ENCODE measurements at places on chromosomes 5 and 9.

DNA sequence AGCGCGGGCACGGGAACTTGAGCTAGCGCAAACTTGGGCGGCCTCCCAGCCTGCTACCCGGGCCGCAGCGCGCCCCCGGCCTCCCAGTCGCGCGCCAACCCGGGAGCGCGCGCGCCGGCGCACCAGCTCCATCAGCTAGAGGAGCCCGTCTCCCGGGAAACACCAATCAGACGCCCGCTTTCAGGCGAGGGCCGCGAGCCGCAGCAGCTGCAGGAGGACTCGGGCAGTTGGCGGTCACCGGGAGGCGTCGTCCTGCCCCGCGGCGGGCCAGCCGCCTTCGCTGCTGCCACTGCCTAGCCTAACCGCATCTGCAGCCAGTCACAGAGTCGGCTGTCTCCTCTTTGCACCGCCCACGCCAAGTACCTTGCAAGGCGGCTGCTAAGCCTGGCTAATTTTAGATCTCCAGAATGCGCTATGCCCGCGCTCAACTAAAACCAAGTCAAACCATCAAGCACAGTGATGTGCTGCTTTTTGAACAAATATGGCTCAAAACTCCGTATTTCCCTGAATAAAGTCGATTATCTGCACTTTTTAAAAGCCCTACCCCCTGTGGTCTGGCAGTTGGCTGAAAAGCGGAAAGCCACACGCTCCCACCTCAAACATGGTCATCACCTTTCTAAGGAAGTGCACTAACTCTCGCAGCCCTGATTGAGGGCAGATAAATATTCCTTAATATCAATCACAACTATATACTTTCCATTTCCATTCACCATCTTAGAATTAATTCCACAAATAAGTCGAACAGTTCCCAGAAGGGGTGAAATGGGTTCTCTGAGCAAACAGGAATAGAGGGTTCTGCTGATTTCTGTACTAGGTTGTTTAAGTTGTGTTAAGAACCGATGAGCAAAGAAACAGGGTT lies 221.8 kb downstream of the MEF2C start:
- peak; percentile 69 for DNase-seq

DNA sequence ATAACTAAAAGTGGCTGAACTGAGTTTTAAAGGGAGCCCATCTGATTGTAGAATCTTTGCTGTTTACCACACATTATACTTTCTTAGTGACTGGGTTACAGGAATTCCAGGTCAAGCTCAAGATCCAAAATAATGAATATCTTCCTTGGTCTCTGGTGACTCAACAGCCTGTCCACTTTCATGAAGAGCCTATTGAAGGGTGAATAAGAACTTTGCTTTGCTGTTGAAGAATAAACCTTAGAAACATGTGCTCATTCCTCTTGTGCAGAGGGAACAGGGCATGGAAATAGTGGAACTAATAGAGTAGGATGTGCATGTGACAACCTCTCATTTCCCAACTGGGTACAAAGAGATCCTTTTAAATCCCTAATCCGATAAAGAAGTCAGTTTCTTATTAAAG lies 21.4 kb downstream of the ALDH1A1 start:
- DNase-seq, result no peak

DNA sequence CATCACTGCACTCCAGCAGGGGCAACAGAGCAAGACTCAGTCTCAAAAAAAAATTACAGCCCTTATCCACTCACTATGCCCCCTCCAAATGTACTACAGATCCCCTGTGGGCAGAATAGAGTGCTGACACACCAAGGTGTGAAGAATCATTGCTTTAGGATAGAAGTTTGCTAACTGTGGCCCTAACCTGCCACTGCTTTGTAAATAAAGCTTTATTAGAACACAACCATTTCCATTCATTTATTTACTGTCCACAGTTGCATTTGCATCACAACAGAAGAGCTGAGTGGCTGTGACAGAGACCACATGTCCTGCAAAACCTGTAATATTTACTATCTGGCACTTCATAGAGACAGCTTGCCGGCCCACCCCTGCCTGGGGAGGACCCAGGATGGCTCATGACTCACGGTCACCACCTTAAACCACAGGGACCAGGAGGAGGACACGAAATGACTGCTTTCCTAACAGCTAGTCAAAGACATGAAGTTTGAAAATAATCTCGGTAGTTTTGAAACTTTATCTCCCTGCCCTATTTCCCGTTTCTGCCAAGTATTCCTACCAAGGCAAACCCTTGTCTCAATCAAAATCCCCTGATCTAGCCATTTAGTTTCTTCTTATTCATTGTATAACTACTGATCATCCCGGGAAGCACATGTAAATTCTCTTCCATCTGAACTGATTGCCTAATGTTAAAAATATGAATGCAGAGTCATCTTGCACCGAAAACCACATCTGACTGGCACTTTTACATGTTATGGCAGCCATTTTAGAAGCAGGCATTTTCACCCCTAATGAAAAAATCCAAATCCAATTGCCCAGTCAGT lies 206.1 kb downstream of the SLIT3 start:
- no peak for DNase-seq

DNA sequence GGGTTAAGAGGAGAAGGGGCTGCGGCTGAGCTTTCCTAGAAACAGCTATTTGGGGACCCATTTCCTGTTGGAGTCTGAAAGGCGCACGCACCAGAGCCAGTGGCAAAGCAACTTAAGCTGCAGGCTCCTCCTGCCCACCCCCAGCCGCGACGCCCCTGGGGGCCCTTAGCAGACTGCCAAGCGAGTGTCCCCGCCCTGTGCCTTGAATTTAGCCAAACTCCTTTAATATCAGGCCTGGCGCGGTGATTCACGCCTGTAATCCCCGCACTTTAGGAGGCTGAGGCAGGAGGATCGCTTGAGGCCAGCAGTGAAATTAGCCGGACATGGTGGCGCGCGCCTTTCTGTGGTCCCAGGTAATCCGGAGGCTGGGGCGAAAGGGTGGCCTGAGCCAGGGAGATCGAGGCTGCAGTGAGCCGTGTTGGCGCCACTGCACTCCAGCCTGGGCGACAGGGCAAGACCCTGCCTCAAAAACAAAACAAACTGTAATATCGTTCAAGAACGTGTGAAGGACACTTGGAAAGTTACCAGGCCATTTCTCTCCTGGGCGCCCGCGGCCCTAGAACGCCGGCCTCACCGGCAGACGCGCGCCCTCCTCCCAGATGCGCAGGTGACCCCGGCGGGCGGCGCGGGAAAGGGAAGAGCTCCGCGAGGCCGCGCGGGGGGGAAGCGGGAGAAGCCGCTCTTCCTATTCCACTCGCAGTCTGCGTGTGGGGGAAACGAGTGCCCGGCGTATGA lies 1.0 kb upstream of the F2R start:
- no peak for DNase-seq

GRCh38 chr5:179422213-179422855 lies 77.1 kb upstream of the ADAMTS2 start:
- DNase-seq, result no peak

DNA sequence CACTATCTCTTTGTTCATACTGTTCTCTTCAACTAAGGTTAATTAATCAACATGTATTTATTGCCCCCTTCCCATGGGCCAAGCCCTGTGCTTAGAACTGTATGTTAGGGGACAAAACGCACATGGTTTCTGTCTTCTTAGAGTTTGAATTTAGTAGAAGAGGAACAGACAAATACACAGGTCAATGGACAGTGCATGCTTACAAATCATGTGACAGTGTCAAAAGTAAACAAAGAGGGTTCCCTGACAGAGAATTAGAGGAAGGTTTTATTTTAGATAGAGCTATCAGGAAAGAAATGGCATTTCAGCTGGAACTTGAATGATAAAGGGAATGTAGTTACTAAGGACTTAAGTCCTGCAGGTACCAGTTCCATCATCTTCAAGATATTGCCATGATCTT lies 145.2 kb upstream of the CCDC152 start:
- no peak for DNase-seq

DNA sequence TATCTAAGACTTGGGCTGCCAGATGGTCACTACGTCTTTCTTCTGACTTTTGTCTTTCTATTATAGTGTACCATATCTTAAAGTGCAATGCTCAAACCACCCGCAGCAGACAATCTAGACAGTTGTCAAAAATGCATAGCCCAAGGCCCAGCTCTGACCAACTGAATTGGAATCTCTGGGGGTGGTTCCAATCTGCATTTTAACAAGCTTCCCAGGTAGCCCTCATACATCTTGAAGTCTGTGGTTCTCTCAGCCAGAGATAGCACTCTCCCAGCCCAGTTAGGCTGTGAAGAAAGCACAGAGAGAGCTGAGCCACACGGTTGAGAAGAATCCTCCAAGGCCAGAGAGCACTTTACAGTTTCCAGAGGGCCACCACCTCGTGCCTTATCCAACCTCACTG lies 128.2 kb upstream of the HAND1 start:
- no peak for DNase-seq

GRCh38 chr5:1943481-1943880 lies 60.8 kb upstream of the IRX4 start:
- no peak for DNase-seq

DNA sequence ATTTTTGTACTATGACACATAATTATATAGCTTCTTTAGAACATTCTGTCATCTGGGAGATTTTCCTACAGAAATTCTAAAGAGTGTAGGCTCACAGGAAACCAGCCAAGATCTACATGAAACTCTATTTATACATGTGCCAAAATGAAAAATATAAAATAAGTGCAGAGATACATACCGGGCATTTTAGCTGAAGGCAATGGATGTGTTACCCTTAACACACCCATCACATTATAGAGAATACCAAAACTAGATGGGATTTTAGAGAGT lies 125.9 kb downstream of the TRIM32 start:
- DNase-seq, result no peak
